Effector CD4-positive, alpha-beta T cell (primary cell): ENCODE measurements at places on chromosomes 16 and 17.

DNA sequence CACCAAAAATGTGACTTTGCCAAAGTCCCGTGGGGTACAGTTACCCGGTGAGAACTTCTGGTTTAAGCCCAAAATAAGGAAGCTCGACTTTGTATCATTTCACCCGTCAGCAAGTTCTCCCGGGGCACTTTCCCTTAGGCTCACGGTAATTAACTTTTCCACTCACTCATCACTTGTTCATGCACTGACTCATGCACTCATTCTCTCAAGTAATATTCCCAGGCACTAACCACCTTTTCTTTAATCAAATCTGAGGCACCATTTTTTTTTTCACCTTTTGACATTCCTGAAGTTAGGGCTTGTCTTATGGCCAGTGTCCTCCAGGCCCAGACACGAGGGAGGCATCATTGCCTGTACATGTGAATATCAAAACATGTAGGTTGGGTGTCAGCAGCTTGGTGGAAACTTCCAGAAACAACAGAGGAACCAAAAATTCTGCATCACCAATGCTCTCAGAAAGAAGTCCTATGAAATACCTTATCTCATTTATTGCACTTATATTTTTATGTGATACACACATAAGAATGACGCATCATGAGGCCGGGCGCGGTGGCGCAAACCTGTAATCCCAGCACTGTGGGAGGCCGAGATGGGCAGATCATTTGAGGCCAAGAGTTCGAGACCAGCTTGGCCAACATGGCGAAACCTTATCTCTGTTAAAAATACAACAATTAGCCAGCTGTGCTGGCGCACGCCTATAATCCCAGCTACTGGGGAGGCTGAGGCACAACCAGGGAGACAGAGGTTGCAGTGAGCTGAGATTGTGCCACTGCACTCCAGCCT is 36.1 kb upstream of the ATP2C2 start:
- no peak for DNase-seq

GRCh38 chr16:85300406-85300968 is 188.2 kb upstream of the CIBAR2 start:
- DNase-seq = no peak

DNA sequence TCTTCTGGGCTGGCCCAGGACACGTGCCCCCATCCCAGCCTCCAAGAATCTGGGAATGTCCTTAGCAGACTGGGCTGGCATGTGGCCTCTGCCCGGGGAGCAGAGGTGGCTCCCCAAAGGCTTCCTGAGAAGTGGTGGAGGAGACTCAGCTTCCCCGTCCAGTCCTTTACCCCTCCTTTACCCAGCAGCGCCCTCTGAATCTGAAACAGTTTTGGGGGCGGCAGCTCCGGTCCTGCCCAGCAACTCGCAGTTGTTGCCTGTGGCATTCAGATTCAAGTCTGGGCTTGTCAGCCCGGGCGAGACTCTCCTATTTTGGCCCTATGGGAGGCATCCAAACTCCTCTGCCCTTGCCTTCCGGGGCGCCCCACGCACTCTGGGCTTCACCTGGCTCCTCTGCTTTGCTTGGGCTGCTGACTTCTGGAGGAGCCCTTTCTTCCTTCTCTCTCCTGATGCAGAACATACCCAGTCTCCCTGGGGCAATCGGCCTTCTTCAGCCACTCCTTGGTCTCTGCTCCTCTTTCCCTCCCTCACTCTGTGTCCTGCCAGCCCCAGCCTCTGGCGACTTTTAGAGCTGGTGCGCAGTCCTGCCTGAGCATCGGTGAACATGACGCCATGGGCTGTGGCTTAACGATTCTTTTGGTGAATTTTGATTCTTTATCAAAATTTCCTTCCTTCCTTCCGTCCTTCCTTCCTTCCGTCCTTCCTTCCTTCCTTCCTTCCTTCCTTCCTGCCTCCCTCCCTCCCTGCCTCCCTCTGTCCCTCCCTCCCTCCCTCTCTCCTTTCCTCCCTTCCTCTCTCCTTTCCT is 55.2 kb downstream of the CMIP start:
- DNase-seq = no peak

- no peak for DNase-seq
Measured at GRCh38 chr17:17448076-17448475, 28.7 kb upstream of the MED9 start.

GRCh38 chr16:81630635-81631031 is 148.5 kb upstream of the PLCG2 start:
- no peak for DNase-seq

- no peak for DNase-seq
Measured at GRCh38 chr16:84806256-84806889, 13.4 kb upstream of the CRISPLD2 start.

DNA sequence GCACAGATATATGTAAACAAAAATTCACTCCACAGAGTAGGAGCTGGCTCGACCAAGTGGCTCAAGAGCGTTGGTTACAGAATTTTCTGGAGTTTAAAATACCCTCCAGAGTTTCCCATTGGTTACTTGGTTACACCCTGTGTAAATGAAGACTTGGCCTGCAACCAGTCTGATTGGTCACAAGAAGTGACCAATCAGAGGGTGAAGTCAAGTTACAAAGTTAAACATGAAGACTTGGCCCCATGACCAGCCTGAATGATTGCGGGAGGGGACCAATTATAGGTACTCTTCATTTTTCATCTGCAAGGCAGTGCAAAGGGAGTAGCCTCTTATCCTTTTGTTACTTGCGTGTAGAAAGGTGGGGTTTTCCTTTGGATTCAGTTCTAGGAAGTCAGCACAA is 121.3 kb upstream of the SALL1 start:
- no peak for DNase-seq
